ENCODE measurements at places on chromosomes 7 and 10.

DNA sequence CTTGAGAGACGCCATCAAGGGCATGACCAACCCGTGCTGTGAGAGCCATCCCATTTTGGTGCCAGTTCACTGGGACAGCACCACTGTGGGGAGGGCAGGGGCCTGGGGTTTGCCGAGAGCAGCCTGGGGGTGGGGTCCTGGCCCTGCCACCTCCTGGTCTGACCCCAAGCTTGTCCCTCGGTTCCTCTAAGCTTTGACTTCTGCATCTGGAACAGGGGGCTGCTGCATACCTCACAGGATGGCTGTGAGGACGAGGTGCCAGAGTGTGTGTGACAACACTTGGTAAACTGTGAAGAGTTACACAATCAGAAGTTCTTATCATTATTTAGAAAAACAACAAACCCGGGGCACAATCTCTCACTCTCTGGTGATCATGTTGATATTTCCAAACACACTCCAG is 89.9 kb downstream of the CRTAC1 start:
- no peak for DNase-seq

GRCh38 chr10:82089327-82089726 is 214.3 kb downstream of the NRG3 start:
- no peak for DNase-seq

GRCh38 chr7:37212556-37212955 is 236.1 kb downstream of the ELMO1 start:
- no peak for DNase-seq

- DNase-seq, result no peak
Measured at GRCh38 chr10:118546479-118546878, 49.0 kb downstream of the PRLHR start.

- DNase-seq, result no peak
Measured at GRCh38 chr10:100353770-100354485, 6.9 kb downstream of the SCD start.

- DNase-seq, result no peak
Measured at GRCh38 chr10:86333826-86334487, 32.6 kb downstream of the GRID1 start.

DNA sequence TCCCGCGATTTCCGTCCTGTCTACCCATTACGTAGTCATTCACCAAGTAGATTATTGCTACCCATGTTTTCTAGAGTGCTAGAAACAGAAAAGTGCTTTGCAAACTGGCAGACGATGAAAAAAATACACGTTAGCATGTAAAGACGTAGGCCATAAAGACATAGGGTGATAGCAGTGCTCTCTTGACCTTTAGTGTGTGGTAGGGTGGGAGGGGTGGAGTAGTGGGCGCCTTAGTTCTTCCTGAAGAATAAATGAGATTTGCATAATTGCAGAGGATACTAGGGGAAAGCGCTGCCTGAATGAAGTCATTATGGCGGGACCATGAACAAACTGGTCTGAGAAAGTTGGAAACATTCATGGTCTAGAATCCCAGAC is 948 bp downstream of the ZNF485 start:
- DNase-seq, result peak; percentile 20

GRCh38 chr7:98423043-98423442 is 22.2 kb upstream of the BAIAP2L1 start:
- DNase-seq, result no peak

DNA sequence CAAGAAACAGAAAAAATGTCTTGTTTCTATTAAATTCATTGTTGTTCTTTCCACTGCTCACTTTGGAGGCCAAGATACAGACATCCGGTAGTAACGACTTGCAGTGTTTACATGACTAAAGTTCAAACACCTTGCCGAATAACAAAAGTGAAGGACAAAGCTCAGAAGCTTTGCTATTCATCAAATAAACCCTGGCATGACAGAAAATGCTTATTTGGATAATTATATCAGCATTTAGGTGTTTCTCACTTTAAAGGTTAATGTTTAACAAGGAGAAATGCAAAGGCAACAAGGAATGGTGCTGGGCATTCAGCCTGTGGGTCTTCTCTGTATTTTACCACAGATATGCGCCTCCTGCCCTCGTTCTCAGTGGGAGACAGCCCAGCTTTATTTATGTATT is 5.4 kb upstream of the PTF1A start:
- no peak for DNase-seq

GRCh38 chr10:71587941-71588573 is 131.5 kb downstream of the C10orf105 start:
- no peak for DNase-seq

DNA sequence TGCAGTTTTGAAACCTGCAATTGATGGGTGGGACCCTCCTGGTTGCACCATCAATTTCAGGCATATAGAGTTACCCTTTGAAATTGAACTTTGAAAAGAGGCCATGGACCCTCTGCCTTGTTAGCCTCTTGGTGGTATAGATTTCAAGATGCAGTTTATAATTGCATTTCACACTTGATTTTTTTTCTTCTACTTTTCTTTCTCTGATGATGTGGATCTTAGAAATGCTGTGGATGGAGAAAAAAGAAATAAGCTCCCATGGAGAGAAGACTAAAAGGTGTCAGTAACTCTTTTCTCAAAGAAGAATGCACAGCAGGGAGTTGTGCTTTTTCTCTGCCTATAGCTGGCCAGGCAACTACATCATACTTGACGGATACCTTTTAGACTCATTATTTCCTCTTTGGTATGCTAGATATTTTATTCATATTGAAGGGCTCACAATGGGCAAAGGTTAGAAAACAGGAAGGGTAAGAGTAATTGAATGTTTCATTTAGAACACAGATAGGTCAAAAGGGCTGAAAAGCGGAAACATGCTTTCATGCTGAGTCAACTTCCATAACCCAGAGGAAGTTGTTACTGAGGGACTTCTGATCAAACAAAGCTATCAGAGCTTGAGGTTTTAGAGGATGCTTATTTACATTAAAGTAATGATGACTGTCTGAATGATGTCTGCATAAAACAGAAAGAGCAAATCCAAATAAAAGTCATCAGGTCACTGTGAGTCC is 773.2 kb upstream of the LRRN3 start:
- no peak for DNase-seq

DNA sequence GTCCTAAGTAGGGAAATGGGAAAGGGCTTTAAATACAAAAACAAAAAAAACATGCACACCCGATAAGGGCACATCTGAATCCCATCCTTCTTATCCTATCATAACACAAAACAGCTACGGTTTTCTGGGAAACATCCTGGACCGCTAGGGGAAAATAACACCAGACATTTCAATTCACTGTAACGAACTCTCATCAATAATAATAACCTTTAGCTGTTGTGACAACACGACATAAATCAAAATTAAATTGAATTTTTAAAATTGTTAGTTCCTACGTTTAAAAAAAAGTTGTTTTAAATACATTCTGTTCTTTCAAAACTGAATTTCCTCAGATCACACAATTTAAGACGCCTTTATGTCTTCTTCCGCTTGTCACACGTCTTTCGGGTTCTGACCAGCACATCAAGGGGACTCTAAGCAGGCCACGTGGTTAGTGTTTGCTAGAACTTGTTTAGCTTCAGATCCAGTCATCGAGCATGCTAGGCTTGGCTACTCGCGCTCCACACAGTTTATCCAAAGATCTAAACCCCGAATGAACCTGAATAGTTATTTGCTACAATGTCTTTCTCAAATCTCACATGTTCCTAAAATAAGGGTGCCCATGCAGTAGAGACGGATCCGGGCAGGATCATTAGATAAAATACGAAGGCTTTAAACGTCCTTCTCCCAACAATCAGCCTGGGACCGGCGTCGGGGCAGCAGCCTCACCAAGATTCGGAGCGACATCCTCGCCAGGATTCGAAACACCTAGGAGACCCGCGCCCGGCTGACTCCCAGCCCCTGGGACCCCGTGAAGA is 839 bp downstream of the IKZF5 start:
- peak; percentile 68 for DNase-seq

- DNase-seq, result no peak
Measured at GRCh38 chr10:90420637-90421318, 437.1 kb downstream of the HTR7 start.

- no peak for DNase-seq
Measured at GRCh38 chr7:66549466-66549865, 79.2 kb upstream of the KCTD7 start.

- no peak for DNase-seq
Measured at GRCh38 chr7:132739271-132739955, 163.1 kb upstream of the PLXNA4 start.

- DNase-seq, result no peak
Measured at GRCh38 chr7:115478426-115478825, 552.1 kb downstream of the TFEC start.

- no peak for DNase-seq
Measured at GRCh38 chr10:64699244-64699643, 1178.0 kb downstream of the REEP3 start.

DNA sequence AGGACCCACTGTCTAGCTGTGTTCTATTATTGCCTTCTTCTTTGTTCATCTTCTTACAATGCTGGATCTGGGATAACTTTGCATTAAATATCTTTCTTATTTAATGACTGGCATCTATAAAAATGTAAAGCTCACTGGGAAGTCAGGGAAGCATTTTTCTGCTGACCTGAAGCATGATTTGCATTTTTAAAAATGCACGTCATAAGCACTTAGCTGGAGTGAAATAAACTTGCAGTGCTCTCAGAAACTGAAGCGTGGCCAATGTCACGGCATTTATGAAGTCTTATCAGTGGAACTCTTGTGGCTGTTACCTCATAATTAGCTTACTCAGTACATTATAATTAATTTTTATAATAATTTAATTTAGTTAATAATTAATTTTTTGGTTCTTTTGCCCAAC is 59.1 kb downstream of the FRMD4A start:
- DNase-seq, result no peak

DNA sequence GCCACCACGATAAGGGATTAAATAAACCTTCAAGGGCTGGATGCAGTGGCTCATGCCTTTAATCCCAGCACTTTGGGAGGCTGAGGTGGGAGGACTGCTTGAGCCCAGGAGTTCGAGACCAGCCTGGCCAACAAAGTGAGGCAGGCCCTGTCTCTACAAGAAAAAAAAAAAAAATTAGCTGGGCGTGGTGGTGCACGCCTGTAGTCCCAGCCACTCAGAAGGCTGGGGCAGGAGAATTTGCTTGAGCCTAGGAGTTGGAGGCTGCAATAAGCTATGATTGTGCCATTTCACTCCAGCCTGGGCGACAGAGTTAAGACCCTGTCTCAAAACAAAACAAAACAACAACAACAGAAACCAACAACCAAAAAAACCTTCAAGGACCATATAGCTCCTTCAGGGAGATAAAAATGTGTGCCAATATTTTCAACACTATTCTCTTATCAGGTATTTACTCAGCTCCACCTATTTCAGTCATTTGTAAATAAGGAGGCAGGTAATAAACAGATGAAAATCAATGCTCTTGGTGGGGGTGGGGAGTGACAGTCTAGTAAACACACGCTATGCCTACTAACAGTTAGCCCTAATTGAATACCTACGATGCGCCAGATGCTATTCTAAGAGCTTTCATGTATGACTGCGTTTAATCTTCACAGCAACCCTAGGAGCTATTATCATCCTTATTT is 13.2 kb downstream of the BAIAP2L1 start:
- DNase-seq, result no peak

- DNase-seq, result no peak
Measured at GRCh38 chr7:6650086-6650485, 13.0 kb downstream of the ZNF316 start.

DNA sequence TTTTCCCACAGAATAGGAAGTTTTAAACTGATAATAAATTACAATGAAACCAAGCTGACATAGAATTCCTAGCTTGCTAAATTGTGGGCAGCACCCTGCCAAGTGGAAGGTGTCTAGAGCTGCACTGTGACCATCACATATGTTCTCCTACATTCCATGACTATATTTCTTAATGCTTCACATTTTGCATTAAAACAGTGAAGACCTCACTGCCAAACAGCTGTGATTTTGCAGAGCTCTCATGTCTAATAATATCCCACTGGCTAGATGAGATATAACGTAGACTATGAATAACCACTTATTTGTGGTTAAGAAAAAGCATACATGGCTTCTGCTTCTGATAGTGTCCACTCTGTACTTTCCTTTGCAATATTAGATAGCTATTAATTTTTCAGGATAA is 228.3 kb upstream of the TEX47 start:
- no peak for DNase-seq

GRCh38 chr10:44195112-44196007 is 189.5 kb downstream of the CXCL12 start:
- no peak for DNase-seq

DNA sequence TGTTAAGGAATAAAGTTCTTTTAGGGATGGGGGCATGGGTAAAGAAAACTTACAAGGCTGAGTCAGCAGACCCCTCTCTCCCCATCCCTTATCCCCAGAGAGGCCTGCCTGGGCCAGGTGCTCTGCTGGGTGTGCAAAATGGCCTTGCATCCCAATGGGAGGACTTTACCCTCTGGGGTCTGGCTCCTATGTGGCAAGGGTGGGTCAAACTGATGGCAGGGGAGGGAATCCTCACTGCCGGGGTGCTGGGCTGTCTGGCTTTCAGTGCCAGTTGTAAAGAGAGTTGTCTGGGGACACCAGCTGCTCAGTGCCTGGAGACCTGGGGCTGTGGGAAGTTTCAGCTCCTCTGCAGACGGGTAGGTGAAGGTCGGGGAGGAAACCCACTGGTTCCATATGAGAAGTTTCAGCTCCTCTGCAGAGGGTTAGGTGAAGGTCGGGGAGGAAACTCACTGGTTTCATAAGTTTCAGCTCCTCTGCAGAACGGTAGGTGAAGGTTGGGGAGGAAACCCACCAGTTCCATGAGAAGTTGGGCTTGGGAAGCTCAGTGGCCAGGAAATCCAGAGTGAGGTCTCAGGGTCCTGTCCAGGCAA is 127.2 kb upstream of the PODXL start:
- DNase-seq, result no peak
